ENCODE measurements at places on chromosomes 4 and X. TPM values are rescaled to one million over a fixed set of nuclear protein-coding genes. Genes with fewer than 3 reads are reported as not detected.

DNA sequence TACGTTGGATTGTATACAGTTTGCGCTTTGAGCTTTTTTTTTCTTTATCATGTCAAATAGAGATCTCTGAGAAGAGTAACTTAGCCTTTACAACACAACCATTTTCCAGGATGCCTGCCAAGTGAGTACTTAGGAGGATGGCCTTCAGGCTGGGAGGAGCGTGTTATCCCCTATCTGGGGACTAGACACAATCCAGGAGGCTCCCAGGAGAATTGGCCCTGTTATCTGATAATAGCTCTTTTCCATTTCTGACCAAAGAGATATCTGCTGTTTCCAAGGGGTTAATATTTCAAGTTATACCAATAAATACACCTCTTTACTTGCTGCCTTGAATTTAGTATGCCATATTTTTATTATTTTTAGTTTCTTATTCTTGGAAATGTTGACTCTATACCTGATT, 169.5 kb upstream of the SMARCAD1 start:
- no peaks in the 10 kb centered on the region for H3K4me1 ChIP-seq
- no peak overlapping the region for H3K27ac ChIP-seq
- no peak for DNase-seq
- no peak overlapping the region for H3K4me3 ChIP-seq

DNA sequence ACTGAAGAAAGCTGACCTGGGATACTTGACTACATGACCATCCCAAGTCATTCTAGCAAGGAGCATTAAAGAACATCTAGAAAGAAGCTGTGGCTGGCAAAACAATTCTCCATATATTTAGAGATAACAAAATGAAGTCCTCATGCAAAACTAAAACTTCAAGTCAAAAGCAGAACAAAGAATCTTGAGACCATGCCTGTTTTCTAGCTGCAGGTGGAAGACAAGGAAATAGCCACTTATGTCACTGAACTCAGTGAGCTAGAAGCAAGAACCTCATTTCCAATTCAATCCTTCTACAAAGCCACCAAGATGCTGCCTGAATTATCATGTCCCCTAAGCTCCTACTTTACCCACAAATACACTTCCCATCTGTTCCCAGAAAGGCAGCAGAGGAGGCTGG, 13.8 kb downstream of the USP46 start:
- no peak for DNase-seq
- H3K36me3 ChIP-seq, result peaks cover 2% of the 10 kb centered on the region
- H3K4me1 ChIP-seq, result peaks cover 11% of the 10 kb centered on the region
- no peak overlapping the region for H3K4me3 ChIP-seq
- H3K27ac ChIP-seq, result no peak overlapping the region

- no peak overlapping the region for H3K27ac ChIP-seq
- no peak overlapping the region for H3K4me3 ChIP-seq
- DNase-seq, result no peak
- no peaks in the 10 kb centered on the region for H3K36me3 ChIP-seq
- H3K4me1 ChIP-seq, result no peaks in the 10 kb centered on the region
Measured at GRCh38 chr4:29805245-29805644, 914.9 kb upstream of the PCDH7 start.

DNA sequence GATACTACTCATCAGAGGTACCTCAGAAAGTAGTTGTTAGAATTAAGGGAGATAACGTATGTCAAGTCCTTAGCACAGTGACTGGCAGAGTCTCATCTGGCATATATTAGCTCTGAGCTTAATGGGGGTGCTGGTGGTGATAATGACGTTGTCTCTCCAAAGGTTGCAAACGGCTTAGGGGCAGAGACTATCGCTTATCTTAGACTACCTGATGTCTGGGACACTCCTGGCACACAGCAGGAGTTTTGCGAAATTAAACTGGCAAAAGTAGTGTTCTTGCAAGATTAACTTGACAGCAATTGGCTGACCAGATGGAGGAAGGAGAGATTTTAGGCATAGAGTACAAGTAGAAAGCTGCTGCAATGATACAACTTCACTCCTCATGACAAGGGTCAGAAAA, 300.1 kb upstream of the FTHL17 start:
- no peaks in the 10 kb centered on the region for H3K4me1 ChIP-seq
- no peak overlapping the region for H3K4me3 ChIP-seq
- H3K36me3 ChIP-seq, result no peaks in the 10 kb centered on the region
- H3K27me3 ChIP-seq, result no peaks in the 10 kb centered on the region
- DNase-seq, result no peak

GRCh38 chrX:151167791-151168345, 8.5 kb upstream of the GPR50 start:
- DNase-seq, result no peak
- no peak overlapping the region for H3K27ac ChIP-seq
- no peaks in the 10 kb centered on the region for H3K4me1 ChIP-seq
- no peak overlapping the region for H3K4me3 ChIP-seq

- no peaks in the 10 kb centered on the region for H3K27me3 ChIP-seq
- no peak within 1 kb of the TSS for H3K27ac ChIP-seq
- DNase-seq, result no peak
- H3K4me3 ChIP-seq, result no peak within 1 kb of the TSS
- H3K36me3 ChIP-seq, result no peaks in the 10 kb centered on the region
Measured at GRCh38 chrX:12866451-12867377, at the start of gene TLR7. TLR7 (plus strand) TSS chrX:12867072; CDS start chrX:12867579, 507 bp downstream.

DNA sequence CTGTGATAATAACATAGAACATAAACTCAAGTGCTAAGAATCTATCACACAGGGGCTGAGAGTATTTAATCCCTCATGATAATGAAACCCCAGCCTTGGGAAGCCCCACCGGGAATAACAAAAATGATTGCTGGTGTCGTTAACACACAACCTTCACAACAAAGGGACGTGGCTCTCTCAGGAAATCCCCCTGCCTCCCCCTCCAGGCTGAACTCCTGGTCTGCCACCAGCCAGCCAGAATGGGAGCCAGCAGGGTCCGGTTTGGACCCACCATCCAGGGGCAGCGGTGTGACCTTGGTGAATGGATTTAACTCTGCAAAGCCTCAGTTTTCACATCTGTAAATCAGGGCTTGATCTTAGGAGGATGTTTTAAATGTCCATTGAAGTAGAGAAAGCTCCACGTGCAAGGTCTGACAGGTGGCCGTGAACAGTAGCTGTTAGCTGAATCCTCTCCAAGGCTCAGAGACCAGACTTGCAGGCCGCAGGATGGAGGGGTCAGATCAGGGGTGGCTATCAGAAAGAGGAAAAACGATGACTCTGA, 46.5 kb downstream of the ABLIM2 start:
- no peak overlapping the region for H3K27ac ChIP-seq
- peaks cover 17% of the 10 kb centered on the region for H3K4me1 ChIP-seq
- no peaks in the 10 kb centered on the region for H3K36me3 ChIP-seq
- H3K27me3 ChIP-seq, result no peaks in the 10 kb centered on the region
- no peak for DNase-seq

- peaks cover 5% of the 10 kb centered on the region for H3K36me3 ChIP-seq
- H3K27ac ChIP-seq, result no peak overlapping the region
- DNase-seq, result no peak
- H3K4me1 ChIP-seq, result no peaks in the 10 kb centered on the region
- H3K27me3 ChIP-seq, result no peaks in the 10 kb centered on the region
- H3K4me3 ChIP-seq, result no peak overlapping the region
Measured at GRCh38 chr4:158681629-158682028, 9.5 kb downstream of the ETFDH start.

- H3K36me3 ChIP-seq, result peaks cover 15% of the 10 kb centered on the region
- H3K27ac ChIP-seq, result peak overlapping the region; percentile 46
- H3K4me3 ChIP-seq, result no peak overlapping the region
- H3K27me3 ChIP-seq, result no peaks in the 10 kb centered on the region
- peak; percentile 2 for DNase-seq
Measured at GRCh38 chrX:77622672-77623071, 163.3 kb downstream of the ATRX start.

- DNase-seq, result peak; percentile 82
- H3K27ac ChIP-seq, result no peak overlapping the region
- H3K36me3 ChIP-seq, result no peaks in the 10 kb centered on the region
- no peaks in the 10 kb centered on the region for H3K4me1 ChIP-seq
- H3K27me3 ChIP-seq, result no peaks in the 10 kb centered on the region
Measured at GRCh38 chr4:53929955-53930798, 134.2 kb downstream of the CHIC2 start.

DNA sequence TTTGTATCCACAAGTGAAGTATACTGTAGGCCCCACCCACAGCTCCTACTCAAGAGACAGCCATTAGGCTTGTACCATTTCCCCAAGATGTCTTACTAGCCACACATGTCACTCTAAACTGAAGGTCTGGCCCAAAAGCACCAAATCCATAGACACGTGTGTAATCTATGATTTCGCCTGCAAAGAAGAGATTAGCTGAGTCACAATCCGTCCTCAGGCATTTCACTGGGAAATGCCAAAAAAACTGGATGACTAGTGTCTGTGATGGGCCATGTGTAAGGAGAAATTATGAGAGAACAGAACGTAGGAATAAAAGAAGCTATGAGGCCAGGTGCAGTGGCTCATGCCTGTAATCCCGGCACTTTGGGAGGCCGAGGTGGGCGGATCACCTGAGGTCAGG, 21.9 kb upstream of the RP2 start:
- peaks cover 2% of the 10 kb centered on the region for H3K27me3 ChIP-seq
- no peaks in the 10 kb centered on the region for H3K4me1 ChIP-seq
- H3K27ac ChIP-seq, result no peak overlapping the region

- no peak overlapping the region for H3K4me3 ChIP-seq
- peaks cover 14% of the 10 kb centered on the region for H3K27me3 ChIP-seq
- no peak for DNase-seq
- H3K27ac ChIP-seq, result no peak overlapping the region
Measured at GRCh38 chr4:153987291-153987690, 198.4 kb upstream of the SFRP2 start.

GRCh38 chrX:151596282-151596681, 32.8 kb downstream of the PASD1 start:
- DNase-seq, result no peak
- no peak overlapping the region for H3K27ac ChIP-seq
- no peaks in the 10 kb centered on the region for H3K36me3 ChIP-seq
- no peaks in the 10 kb centered on the region for H3K4me1 ChIP-seq
- H3K4me3 ChIP-seq, result no peak overlapping the region
- H3K27me3 ChIP-seq, result peaks cover 2% of the 10 kb centered on the region

GRCh38 chrX:41923978-41924683, 777 bp upstream of the CASK start:
- H3K27me3 ChIP-seq, result no peaks in the 10 kb centered on the region
- peaks cover 18% of the 10 kb centered on the region for H3K4me1 ChIP-seq
- no peaks in the 10 kb centered on the region for H3K36me3 ChIP-seq
- DNase-seq, result peak; percentile 43
- H3K4me3 ChIP-seq, result peak overlapping the region; percentile 79

DNA sequence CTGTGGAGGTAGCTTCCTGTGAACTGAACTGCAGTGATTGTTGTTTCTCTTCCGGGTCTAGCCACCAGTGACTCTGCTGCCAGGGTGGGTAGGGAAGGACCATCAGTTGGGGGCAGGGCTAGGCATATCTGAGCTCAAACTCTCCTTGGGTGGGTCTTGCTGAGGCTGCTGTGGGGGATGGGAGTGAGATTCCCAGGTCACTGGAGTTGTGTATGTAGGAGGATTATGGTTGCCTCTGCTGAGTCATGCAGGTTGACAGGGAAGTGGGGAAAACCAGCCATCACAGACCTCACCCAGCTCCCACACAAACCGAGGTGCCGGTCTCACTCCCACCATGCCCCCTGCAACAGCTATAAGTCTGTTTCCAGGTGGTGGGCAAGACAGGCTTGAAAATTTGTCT, 1937.8 kb downstream of the PCDH7 start:
- H3K27me3 ChIP-seq, result no peaks in the 10 kb centered on the region
- no peak overlapping the region for H3K27ac ChIP-seq
- no peak overlapping the region for H3K4me3 ChIP-seq
- DNase-seq, result no peak

- H3K4me1 ChIP-seq, result no peaks in the 10 kb centered on the region
- DNase-seq, result no peak
- H3K4me3 ChIP-seq, result no peak overlapping the region
- no peaks in the 10 kb centered on the region for H3K27me3 ChIP-seq
Measured at GRCh38 chr4:171742436-171742835, 70.8 kb upstream of the GALNTL6 start.

- DNase-seq, result no peak
- H3K27ac ChIP-seq, result no peak overlapping the region
- H3K4me1 ChIP-seq, result no peaks in the 10 kb centered on the region
- H3K27me3 ChIP-seq, result no peaks in the 10 kb centered on the region
- H3K36me3 ChIP-seq, result no peaks in the 10 kb centered on the region
Measured at GRCh38 chr4:147362938-147363337, 118.0 kb upstream of the EDNRA start.

DNA sequence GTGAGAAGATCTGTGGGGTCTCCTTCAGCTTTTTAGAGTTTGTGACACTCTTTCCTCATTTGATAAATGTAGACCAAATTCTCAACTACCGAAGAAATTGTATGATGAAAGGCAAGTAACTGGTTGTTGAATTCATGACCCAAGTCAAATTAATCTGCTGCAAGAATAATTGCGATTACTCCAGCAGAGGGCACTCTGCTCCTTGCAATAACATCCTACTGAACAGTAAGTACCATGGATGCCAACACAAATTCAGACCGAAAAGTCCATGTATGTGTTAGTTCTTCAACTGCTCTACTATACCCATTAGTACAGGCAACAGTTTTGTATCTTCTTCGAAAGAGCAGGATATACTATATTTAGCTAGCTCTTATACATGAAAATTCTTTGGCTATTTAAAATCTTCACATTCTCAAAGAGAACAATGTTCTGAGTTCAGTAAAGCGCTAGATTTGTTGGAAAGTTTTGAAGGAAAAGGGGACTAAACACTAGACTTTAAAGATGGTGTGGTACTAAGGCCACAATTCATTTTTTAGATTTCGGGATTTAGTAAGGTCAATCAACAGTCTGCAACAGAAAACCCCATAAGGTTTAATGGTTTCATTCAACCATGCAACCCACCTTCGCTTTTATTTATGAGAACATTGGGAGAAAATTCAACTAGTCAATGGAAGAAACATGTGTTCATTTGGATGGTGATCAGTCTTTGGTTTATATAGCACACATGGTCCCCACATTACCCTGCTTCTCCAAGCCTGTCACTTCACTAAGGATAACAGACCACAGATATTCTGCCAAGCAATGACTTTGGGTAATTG, 105.4 kb upstream of the TBC1D9 start:
- peaks cover 11% of the 10 kb centered on the region for H3K27me3 ChIP-seq
- no peaks in the 10 kb centered on the region for H3K36me3 ChIP-seq
- H3K4me1 ChIP-seq, result no peaks in the 10 kb centered on the region
- no peak overlapping the region for H3K4me3 ChIP-seq
- DNase-seq, result peak; percentile 78

GRCh38 chr4:18180892-18181291, 159.3 kb upstream of the LCORL start:
- DNase-seq, result no peak
- H3K27ac ChIP-seq, result no peak overlapping the region
- H3K4me3 ChIP-seq, result no peak overlapping the region
- H3K27me3 ChIP-seq, result peaks cover 6% of the 10 kb centered on the region
- no peaks in the 10 kb centered on the region for H3K36me3 ChIP-seq

GRCh38 chrX:132127743-132128142, at the start of gene FRMD7:
FRMD7 (minus strand) TSS chrX:132128020; CDS start chrX:132127844, 176 bp downstream.
- DNase-seq, result no peak
- no peak within 1 kb of the TSS for H3K4me3 ChIP-seq

GRCh38 chr4:80360900-80361299, 25.4 kb downstream of the CFAP299 start:
- H3K36me3 ChIP-seq, result no peaks in the 10 kb centered on the region
- H3K4me3 ChIP-seq, result no peak overlapping the region
- no peaks in the 10 kb centered on the region for H3K4me1 ChIP-seq
- no peak overlapping the region for H3K27ac ChIP-seq
- H3K27me3 ChIP-seq, result peaks cover 19% of the 10 kb centered on the region

GRCh38 chrX:153973127-153974002, 811 bp downstream of the TMEM187 start:
- no peak for DNase-seq
- H3K36me3 ChIP-seq, result peaks cover 27% of the 10 kb centered on the region

The GRID2 gene
- total RNA-seq, result not detected

The ARR3 gene
- not detected for total RNA-seq

The TMSB15C gene
- 3.9 TPM for total RNA-seq

The RPA4 gene
- total RNA-seq, result 0.38 TPM

The ELOVL6 gene
- total RNA-seq, result 7.7 TPM

The GNRHR gene
- not detected for total RNA-seq

The F8A3 gene
- 11.0 TPM for total RNA-seq

The NXF2 gene
- not detected for total RNA-seq

The TLR3 gene
- not detected for total RNA-seq
